ENCODE measurements at places on chromosomes 7 and 10.

- DNase-seq, result no peak
Observed at GRCh38 chr10:86974484-86974883, 6.2 kb downstream of the ADIRF start.

GRCh38 chr10:84727398-84727797 lies 399.0 kb downstream of the CCSER2 start:
- no peak for DNase-seq

DNA sequence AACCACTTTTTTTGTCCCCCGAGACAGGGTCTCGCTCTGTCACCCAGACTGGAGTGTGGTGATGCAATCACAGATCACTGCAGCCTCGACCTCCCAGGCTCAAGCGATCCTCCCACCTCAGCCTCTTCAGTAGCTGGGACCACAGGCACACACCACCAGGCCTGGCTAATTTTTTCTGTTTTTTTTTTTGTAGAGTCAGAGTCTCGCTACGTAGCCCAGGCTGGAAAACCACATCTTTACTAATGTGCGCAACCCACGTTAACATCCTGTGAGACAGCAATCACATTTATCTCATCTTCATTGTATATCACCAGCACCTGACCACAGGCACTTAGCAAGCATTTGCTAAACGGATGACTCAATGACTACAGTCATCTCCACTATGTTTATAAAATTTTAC lies 77.8 kb upstream of the ATP6V0A4 start:
- DNase-seq, result no peak

DNA sequence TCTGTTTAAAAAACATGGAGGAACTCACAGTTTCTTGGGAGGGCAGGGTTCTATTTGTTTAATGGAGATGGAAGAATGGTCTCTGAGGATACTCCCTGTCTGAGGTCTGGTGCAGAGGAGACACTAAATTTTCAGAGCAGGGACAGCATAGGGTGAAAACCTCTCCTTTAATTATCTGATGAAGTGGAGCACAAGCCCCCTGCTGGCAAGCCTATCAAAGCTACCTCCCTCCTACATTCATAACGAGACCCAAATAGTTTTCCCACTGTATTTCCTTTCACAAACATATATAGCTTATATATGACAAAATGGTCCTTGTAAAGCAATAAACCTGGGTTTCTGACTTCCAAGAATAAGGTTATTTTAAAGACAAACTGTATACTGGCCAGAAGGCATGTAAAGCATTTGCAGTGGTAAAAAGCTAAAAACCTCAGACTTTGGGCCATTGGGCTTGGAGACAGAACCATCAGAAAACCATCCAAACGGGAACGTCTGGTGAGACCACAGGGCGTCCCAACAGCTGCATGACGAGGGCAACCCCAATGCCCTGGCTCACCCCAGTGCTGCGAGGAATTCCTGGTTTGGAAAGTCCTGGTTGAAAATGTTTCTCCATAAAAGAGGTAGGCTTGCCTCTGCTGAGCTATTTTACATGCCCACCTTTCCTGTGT lies 201.3 kb downstream of the FANK1 start:
- DNase-seq, result no peak

GRCh38 chr7:129385116-129385515 lies 49.1 kb upstream of the STRIP2 start:
- no peak for DNase-seq

DNA sequence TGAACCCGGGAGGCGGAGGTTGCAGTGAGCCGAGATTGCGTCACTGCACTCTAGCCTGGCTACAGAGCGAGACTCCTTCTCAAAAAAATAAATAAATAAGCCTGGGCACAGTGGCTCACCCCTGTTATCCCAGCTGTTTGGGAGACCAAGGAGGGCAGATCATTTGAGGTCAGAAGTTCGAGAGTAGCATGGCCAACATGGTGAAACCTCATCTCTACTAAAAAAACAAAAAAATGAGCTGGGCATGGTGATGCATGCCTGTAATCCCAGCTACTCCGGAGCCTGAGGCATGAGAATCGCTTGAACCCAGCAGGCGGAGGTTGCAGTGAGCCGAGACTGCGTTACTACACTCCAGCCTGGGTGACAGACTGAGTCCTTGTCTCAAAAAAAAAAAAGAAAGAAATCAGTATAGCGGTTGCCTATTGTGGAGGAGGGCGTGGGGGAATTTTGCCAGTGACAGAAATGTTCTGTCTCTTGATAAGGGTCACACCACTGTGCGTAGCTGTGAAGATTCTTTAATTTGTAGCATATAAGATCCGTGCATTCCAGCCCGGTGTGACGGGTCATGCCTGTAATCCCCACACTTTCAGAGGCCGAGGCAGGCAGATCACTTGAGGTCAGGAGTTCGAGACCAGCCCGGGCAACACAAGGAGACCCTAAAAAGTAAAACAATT lies 17.9 kb upstream of the EIF3B start:
- DNase-seq, result no peak

- DNase-seq, result no peak
Observed at GRCh38 chr7:116327135-116327534, 116.8 kb downstream of the TES start.

DNA sequence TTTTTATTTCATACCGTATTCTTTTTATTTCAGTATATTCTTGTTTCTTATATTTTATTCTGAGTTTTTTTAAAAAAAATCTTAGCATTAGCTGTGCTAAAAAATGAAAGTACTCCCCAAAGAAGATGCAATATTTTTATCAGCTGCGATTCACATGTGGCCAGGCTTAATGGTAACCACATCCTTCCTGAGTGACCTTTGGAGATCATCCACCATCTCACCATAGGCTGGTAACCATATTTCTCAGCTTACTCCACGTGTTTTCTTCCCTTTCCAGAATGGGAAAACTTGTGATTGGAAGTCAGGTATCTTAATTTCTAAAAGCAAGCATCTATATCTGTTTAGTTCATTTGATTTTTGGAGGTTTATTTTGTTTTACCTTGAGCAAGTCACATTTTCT lies 18.8 kb upstream of the LIPM start:
- no peak for DNase-seq

DNA sequence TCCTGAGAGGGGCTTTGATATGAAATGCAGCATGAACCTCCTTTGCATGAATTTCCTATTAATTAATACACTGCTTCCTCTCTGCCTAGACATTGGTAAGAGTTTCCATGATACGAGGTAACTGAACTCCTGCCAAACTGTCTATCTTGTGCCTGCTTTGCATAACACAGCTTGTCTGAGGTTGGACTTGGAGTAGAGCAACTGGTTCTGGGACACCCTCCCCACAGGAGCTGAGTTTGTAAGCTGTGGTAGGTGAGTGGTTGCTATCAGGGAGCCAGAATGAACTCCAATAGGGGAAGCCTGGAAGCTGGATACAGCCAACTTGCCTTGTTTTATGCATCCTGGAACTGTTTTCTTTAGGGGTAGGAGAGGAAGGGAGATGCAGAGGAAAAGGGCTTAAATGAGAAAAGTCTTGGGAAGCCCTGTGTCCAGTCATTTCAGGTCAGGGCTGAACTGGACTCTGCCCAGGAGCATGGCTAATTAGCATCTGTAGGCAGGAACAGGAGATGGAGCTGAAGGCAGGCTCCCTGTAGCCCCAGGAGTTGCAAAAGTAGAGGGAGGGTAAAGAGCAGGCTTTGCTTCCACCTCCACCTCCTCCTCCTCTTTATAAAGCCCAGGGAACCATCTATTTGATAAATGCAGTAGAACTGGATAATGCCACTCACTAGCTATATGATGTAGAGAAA lies 73.2 kb upstream of the GPR158 start:
- no peak for DNase-seq

- DNase-seq, result no peak
Observed at GRCh38 chr7:77979219-77979618, 180.6 kb downstream of the PHTF2 start.

DNA sequence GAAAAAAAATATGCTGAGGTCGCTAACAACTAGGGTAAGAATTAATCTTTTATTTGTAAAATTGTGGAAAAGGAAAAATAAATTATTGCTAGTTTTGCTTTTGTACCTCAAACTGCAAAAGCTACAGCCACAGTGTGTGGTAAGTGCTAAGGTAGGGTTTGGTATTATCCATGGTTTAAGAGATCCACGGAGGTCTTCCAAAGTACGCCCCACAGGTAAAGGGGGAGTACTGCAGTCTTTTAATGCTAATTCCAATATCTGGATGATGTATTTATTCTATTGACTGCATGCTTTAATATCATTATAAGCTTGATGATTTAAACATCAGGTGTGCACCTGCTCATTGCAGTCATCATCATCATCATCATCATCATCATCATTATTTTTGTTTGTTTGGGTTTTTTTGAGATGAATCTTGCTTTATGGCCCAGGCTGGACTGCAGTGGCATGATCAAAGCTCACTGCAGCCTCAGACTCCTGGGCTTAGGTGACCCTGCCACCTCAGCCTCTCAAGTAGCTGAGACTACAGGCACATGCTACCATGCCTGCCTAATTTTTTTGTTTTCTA lies 38.4 kb upstream of the BMS1 start:
- DNase-seq, result no peak

DNA sequence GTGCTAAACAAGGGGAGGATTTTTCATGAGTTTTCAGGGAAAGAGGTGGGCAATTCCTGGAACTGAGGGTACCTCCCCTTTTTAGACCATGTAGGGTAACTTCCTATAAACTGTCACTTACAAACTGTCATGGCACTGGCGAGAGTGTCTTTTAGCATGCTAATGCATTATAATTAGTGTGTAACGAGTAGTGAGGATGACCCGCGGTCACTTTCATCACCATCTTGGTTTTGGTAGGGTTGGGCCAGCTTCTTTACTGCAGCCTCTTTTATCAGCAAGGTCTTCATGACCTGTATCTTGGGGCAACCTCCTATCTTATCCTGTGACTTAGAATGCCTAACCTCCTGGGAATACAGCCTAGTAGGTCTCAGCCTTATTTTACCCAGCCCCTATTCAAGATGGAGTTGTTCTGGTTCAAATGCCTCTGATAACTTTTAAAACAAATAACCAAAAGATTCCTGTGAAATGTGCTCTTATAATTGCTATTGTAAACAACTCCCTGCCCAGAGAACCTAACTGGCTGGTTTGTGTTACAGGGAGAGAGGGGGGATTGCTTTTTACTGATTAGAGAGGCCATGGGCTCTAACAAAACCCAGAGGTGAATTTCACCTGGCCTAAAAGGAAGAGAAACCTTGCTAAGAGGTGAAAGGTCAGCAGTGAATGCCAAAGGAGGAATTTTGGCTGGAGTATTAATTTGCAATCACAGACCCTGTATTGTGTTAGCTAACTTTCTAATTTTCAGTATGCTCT lies 64.3 kb downstream of the EEPD1 start:
- DNase-seq, result no peak

- no peak for DNase-seq
Observed at GRCh38 chr10:33099748-33100147, 141.7 kb upstream of the ITGB1 start.

DNA sequence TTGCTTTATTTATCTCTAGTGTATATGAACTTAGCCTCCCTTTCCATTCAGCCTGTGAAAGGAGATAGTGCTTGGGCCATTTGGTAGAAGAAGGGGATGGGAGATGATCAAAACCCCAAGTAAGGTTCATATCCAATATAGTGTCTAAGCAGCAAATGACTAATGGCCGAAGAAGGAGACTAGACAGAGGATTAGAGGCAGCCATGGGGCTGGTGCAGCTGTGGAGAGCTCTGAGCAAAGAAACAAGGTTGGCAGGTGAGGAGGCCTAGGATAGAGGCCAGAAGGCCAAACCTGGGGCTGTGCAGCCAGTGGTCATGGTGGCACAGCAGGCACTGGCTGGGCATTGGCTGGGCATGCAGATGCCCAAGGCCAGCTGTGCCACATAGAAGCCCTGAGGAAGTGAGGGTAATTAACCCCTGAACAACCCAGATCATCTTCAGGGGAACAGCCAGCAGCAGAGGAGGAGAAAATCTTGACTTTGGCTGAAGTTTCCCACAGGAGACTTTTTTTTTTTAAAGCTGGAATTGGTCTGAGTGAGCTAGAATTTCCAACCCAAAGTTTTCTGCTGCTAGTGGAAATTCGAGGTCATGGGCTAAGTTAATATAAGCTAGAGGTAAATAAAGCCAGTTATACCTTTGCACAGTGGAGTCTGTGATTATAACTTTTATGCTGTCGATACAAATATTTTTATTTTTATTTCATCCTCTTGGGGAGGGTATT lies 10.3 kb upstream of the CPA1 start:
- no peak for DNase-seq

DNA sequence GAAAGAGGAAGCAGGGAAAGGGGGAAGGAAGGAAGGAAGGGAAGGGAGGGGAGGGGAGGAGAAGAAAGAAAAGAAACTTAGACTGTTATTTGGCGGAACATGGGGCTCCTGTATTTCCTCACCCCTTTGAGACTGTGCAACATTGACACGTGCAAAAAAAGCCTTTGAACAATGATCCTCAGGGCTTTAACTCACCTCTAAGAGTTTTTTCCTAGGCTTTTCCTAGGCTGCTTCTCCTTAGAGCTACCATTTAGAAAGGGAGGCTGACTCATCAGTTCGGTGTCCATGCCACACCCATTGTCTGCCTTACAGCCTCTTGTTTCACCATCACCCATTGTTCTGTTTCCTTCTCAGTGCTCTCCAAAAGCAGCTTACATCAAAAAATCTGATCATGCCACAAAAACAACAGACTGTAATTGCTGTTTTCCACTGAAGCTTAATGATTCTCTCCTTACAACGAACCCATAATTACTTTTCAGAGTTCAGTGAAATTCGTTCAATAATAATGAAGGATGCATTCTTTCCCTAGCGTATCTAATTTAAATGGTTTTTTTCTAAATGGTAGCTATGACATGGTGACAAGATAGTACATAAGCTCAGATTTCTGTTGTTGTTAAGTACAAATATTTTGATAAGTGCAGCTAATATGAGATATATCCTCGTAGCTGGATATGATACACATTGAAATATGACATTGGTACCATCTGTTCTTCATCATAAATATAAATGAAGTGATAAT lies 90.8 kb downstream of the PRLHR start:
- peak; percentile 13 for DNase-seq

DNA sequence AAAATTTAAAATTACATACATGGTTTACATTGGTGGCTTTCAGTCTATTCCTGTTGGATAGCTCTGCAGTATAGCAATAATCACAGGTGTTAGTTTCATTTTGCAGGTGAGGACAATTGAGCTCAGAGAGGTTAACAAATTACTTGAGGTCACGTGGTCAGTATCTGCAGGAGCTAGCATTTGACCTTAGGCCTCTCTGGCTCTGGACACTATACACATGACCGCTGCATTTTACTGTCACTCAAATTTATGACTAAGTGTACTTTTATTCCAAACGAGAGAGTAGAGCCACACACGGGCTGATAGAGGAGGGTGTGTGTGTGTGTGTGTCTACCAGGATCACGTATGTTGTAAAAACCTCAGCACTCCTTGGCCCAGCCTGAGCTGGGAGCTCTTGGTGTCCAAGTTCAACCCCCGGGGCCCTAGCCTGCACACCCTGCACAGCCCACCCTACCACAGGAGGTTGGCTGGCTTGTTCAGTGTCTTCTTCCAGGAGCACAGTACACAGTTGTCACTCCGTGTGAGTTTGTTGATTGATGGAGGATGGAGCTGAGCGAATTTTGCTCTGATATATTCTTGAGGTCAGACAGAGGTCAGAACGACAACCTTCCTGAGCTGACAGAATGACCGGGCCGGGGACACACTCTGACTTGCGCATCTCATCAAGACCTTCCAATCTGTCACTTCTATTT lies 272.7 kb downstream of the GFRA1 start:
- DNase-seq, result no peak

- no peak for DNase-seq
Observed at GRCh38 chr10:17349717-17350116, 104.7 kb downstream of the ST8SIA6 start.
